ENCODE measurements at places on chromosomes 12 and 14. TPM values are rescaled to one million over a fixed set of nuclear protein-coding genes. Genes with fewer than 3 reads are reported as not detected.

DNA sequence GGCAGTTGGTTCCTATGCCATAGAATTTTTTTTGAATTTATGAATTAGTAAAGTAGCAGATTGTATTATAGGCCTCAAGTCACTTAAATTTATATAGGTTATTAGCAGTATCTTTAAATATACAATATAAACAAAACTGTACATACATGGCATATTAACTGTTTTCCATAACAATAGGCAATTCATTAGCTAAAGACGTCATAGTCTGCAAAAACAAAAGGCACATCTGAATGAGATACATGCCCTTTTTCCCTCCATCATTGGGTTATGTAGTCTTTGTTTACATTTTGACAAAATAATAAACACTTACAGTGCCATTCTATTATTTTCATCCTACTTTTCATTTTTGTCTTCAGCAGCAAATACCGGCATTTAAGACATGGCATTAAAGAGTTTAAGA lies 1.1 kb upstream of the VCPKMT start:
- no peak for DNase-seq

- no peak for DNase-seq
These were observed 43.3 kb downstream of the SLC8B1 start for GRCh38 chr12:113291586-113291985.

The CFL2 gene
- polyA plus RNA-seq: 9.7 TPM

The CCDC177 gene
- not detected for polyA plus RNA-seq

The SLC5A8 gene
- polyA plus RNA-seq: not detected

GRCh38 chr12:10025236-10025635 lies 5.2 kb upstream of the CLEC9A start:
- no peak for DNase-seq

All from small intestine (tissue), 16 donors.